Cortex of kidney (tissue), 1 donor: ENCODE measurements at places on chromosomes 5 and 9.

GRCh38 chr5:73748510-73749400, 122.8 kb downstream of the ARHGEF28 start:
- DNase-seq: no peak

- no peak for DNase-seq
Measured at GRCh38 chr9:71326360-71326759, 204.9 kb upstream of the TRPM3 start.

- DNase-seq: no peak
Measured at GRCh38 chr9:114249424-114250234, 73.3 kb upstream of the ORM1 start.

DNA sequence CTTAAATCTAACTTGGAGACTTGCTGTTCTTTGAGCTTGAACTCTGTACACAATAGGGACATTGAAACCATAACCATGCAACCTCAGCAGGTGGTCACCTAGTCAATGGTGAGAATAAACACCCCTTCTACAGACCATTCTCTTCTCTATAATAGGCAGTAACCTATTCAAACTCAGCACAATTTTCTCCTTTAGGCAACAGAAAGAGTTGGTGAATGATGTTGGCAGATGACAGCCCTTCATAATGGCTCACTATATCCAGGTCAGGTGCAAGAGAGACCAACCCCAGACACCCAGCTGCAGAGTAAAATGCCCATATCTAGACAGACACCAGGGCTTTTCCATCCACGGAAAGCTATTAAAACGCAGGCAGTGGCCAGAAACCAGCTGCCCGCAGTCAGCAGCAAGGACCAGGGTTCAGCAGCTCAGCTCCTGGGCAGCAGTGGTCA, 106.7 kb downstream of the SERINC5 start:
- DNase-seq: no peak

DNA sequence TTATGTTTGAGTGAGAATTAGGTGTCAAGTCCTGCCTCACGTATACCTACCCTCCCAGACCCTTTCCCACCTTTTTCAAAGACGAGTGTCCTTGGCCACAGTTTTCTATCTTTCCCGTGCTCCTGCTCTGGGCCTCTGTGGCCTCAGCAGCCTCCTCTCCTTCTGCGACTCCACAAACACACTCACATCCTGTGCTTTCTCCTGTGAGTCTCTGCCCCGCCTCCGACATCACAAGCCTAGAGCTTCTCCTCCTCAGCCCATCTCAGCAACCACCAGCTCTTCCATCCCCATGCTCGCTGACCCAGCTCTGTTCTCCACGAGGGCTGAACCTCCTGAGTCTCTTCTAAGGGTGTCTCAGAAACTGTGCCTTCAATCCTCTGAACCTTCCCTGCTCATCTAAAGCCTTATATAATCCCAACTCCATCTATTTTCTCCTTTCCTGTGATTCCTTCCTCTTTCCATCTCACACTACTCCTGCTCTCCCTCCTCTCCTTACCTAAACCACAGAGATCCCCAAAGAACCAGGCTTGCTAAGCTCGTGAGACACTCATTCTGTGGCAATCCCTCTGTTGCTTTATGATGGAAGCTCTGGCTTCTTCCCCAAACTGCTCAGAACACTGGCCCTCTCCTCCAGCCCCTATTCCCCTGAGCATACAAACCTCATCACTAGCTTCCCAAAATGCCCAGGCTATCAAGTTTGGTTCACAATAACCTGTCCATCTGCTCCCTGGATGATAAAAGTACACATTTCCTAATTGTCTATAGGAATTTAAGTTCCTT, 55.2 kb downstream of the RASEF start:
- no peak for DNase-seq

GRCh38 chr5:131536211-131536826, 98.7 kb downstream of the RAPGEF6 start:
- no peak for DNase-seq

GRCh38 chr5:67425514-67425913, 228.9 kb upstream of the CD180 start:
- no peak for DNase-seq

- no peak for DNase-seq
Measured at GRCh38 chr5:130198927-130199326, 294.7 kb downstream of the CHSY3 start.

GRCh38 chr5:10725636-10726035, 35.4 kb downstream of the DAP start:
- DNase-seq: no peak

DNA sequence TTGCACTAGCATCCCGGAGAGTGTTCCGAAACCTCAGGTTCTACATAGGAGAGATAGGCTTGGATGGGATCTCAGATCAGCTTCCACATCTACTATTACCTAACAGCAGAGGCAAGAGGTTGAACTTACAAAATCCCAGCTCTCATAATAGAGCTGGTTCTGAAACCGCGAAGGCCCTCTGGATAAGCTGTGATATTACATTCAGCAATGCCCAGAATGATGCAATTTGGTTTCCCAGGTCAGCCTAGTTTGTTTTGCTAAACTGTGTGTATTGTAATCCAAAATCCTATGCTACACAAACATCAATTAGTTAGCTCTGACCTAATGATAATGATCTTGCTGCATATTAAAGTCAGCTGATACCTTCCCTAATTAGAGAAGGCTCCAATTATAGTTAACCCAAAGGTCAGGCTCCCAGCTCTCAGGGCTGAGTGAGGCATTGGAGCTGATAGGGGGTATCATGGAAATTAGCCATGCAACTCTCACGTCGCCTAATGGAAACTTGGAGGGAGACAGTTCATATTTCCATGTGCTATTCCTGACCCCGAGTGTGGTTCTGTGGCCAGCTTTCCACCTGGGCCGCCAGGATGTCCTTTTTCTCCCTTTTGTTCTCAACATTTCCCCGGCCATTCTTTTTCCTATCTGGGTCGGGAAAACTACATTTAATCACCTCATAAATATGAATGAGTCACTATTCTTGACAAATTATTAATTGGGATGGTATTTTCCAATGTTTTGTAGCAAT, 278.4 kb upstream of the IRX1 start:
- no peak for DNase-seq

DNA sequence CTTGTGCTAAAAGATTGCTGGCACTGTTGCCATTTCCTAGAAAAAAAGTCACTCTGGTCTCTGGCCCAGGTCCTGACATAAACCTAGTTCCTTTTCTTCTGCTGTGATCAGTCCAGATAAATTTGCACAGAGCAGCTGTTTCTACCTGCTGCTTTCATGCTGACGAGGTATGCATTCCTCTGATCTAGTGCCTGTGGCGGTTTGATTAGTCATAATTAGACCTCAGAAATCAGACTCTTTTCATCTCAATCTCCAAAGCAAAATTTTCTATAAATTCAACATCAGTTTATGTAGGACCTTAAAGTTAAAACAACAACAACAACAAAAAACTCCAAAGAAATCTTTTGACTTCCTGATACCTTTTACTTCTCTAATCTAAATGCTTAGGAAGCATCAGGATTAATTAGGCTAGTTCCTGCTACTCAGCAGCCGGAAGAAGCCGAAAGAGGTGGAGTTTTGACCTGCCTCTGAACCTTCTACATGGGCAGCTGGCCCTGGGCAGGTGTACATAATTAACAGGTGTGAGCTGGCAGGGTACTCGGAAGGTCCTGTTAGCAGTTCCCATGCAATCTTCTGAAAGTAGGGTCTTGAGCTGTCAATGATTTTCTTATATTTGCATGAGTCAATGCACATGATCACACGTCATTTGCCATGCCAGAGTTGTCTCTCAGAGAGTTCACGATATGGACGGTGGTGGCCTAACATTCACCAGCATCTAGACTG, 83.3 kb upstream of the CCDC112 start:
- DNase-seq: no peak

DNA sequence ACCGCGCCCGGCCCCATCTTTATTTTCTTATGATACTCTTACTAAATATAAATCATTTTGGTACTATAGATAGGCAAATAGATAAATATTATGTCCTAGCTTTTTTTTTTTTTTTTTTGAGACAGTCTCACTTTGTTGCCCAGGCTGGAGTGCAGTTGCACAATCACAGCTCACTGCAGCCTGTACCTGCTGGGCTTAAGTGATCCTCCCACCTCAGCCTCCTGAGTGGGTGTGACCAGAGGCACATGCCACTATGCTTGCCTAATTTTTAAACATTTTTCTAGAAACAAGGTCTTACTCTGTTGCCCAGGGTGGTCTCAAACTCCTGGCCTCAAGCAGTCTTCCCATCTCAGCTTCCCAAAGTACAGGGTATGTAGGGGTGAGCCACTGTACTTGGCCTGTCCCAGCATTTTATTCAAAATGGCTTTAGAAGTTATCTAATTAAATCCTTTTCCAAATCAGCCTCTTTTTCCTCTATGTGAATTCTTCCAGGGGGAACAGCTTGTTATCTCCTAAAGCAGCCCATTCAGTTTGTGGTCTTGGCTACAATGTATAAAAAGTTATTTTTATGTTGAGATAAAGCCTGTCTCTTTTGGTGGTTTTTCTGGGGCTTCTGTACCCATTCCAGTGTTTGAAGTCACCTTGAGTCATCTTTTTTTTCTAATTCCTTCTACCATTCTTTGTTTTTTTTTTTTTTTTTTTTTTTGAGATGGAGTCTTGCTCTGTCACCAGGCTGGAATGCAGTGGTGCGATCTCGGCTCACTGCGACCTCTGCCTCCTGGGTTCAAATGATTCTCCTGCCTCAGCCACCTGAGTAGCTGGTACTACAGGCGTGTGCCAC, 12.1 kb downstream of the MELK start:
- DNase-seq: no peak

DNA sequence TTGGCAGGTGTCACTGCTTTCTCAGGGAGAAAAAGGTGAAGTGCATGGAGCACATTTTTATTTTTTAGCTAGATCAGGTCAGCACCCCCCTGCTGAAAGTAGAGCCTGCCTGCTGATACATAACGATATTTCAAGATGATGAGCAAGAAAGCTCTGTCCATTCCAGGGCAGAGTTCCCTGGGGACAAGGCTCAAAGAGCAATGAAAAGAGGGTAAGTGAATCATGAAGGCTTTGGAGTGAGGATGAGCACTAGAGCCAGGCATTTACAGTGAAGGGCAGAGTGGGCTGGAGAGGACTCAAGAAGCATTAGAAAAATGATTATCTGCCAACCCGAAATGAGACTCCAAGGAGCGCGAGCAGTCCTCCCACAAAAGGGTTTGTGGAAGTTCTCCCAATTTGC, 345.7 kb downstream of the TLE4 start:
- no peak for DNase-seq

GRCh38 chr9:105114964-105115728, 129.3 kb upstream of the SLC44A1 start:
- DNase-seq: no peak

DNA sequence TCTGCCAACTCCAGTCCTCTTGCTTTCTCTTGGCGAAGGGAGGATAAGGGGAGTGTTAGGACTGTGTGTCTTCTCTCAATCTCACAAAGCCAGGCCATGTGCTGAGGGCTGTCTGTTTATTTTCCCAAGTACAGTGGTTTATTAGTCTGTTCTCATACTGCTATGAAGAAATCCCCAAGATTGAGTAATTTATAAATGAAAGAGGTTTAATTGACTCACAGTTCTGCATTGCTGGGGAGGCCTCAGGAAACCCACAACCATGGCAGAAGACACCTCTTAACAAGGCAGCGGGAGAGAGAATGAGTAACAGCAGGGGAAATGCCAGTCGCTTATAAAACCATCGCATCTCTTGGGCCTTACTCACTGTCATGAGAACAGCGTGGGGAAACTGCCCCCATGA, 36.2 kb upstream of the CKS2 start:
- no peak for DNase-seq

DNA sequence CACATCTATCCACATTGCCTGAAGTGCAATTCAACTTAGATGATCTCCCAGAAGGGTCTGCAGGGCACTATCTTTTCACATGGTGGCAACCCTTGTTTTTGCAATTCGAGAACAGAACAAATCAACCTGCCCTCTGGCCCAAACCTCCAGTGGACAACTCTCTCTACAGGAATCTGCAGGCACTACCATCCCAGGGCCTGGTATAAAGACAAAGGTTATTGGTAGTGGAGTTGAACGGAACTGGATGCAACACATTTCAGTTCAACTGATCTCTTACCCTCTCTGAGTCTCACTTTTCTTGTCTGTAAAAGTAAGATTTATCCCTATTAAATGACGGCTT, 153.2 kb upstream of the EGFLAM start:
- DNase-seq: no peak

DNA sequence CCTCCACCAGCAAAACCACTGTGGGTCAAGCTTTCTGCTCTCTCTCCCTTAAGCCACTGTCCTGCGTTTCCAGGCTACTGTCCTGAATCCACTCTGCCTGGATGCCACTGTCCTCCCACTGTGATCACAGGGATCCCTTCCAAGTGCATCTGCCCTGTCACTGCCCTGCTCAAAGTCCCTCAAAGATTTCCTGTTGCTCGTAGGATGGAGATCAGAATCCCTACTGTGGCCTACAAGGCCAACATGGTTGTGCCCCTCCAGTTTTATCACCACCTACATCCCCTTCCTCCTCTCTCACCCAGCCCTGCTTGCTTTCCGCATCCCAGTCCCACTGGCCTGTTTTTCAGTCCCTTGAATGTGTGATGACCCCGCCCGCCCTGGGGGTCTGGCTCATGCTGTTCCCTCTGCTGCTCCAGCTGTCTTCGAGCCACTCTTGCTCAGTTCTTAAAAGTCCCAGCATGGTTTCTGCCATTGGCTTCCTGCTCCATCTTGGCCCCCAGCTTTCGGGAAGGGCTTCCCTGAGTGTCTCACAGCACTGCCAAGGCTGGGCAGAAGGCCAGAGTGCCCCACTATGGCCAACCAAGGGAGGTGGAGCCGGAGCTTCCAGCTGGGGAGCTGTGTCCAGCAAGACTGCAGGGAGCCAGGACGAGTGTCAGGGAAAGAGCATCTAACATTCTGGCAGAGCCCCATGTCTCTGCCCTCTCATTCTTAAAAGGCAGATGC, 12.9 kb upstream of the FRRS1L start:
- DNase-seq: no peak
